ENCODE measurements at places on chromosomes 2 and 18.

DNA sequence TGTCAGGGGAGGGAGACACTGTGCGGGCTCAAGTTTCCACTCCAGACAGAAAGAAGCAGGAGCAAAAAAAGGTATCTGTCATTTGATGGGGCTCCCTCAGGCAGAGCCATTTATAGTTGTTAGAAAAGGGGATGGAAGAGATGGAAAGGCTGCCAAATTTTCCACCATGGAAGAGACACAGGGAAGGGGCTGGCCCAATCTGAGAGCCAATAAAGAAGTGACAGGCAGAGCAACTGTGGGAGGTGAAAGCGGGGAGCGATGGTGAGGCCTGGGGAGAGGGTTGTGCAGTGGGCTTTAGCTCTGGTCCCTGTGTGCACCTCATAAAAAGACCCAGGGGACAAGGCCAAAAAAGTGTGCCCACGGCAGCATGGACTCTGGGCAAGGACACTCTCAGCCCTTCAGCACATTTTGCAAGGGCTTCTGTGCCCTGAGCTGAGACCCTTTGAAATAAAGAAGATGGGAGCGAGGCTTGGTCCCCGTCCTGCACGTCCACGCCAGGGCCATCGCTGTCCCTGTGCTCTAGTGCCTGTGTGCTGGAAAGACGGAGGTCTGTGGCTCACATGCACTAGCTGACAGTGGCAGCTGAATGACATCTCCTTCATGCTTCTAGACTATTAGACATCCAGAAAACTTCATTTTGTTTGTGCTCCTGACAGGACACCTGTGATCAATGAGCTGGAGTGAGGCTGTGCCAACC, 456.7 kb upstream of the HS6ST1 start:
- DNase-seq: no peak

- no peak for DNase-seq
Measured at GRCh38 chr2:240155048-240155744, 14.7 kb upstream of the OTOS start.

DNA sequence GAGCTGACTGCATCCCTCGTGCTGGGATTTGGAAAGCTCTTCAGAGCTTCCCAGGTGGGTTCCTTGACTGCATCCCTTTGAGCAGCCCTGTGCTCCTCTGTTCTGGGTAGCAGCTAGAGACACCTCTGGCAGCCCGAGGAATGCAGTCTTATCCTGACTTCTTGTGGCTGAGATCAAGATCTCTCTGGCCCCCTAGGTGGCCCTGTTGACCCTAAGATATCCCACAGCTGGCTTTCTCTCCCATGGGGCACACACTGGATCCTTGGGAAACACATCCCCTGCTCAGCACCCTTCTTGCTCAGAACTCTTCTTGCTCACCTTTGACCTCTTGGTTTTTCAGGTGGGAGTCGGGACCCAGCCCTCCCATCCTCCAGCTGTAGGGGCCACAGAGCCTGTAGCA, 237.2 kb downstream of the TSN start:
- DNase-seq: no peak

GRCh38 chr2:73979686-73980085, 5.0 kb upstream of the TET3 start:
- DNase-seq: peak; percentile 80

DNA sequence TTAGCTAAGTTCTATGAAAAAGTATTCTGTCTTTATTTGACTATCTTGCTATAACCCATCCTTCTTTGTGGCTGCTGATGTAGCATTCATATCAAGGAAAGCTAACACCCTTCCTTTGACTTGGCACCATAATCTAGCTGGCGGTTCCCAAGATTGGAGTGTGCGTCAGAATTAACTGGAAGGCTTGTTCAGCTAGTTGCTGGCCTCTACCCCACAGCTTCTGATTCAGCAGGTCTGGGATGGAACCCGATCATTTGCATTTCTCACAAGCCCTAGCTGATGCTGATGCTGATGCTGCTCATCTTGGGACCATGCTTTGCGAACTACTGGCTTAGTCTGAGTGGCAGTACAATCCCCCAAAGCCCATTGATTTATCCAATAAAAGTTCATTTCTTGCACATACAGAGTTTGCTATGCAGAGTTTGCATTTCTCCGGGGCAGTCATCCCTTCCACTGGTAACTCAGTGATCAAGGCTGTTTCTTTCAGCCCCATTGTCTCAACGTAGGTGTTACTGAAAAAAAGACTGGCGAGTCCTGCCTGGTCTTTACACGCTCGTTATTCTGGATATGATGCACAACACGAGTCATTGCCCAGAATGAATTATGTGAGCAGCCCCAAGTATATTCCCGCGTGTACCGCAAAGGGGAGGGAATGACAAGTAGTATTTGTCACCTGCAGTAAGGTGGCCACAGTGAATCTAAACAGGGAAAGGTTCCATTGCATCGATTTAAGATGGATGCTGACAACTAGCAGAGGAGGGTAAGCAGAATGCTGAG, 96.5 kb downstream of the ZNF532 start:
- DNase-seq: no peak

DNA sequence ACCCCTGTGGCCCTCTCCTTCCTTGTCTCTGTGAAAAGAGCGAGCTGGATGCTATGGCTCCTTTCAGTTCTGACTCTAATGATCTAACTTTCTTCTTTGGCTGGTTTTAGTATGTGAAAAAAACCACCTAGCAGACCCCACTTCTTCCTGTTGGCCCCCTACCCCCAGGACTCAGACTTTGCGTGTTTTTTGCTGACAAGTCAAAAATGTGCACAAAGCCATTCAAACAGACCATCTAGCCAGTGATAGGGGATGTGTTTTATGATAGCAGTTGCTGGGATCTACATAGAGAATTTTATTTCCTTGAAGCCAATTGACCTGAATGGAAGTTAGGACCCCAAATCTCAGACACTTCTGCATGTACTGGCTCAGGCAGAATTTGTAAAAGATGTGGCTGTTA, 49.1 kb downstream of the MFSD6 start:
- no peak for DNase-seq

- no peak for DNase-seq
Measured at GRCh38 chr18:48910972-48911545, 39.7 kb downstream of the SMAD7 start.

DNA sequence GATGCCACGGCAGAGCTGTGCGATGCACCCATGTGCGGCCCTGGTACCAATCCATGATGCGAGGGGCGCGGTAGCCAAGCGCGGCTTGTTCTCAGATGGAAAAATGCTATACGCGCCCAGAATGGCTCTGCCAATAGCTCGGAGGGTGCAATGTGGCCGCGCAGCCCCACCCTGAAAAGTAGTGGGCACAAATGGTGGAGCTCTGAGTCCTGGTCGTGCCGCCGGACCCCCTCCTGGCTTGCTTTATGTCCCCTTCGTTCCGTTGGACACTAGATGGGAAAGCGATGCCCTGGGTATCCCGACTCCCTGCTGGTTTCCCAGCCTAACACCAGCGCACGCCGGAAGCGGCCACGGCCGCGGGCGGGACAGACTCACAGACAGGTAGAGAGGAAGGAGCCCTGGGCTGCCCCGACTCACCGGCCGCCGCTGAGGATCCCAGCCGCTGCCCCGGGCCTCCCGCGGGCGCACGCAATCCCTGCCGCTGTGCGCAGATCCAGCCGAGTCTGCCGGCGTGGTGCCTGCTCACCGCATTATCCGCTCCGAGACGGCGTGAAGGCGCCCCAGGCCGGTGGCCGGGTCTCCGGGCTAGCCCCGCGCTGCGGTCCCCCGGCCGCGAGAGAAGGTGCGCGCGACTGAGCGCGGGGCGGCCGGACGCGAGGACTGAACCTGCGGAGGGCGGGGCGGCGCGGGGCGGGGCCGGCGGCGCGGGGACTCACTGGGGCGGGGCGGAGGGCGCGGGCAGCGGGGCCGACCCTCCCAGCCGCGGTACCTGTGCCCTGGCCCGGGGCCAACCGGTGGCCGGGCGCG, at the start of gene CDC42EP3:
CDC42EP3 (minus strand) TSS at position 634 of the 807 bp plus-strand sequence. CDS start 25,055 bp downstream, outside the sequence.
- peak; percentile 55 for DNase-seq

GRCh38 chr2:65396348-65397026, 35.9 kb downstream of the SPRED2 start:
- peak; percentile 21 for DNase-seq

DNA sequence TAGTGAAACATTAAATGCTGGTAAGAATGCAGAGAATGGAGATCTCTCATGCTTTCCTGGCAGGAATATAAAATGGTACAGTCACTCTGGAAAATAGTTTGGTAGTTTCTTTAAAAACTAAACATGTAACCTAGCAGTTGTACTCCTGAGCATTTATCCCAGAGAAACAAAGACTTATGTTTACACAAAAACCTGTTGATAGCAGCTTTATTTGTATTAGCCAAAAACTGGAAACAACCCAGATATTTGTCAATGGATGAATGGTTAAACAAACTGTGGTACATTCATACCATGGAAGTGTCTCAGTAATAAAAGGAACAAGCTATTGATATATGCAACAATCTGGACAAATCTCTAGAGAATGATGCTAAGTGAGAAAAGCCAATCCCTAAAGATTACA, 81.7 kb upstream of the CTAGE1 start:
- DNase-seq: no peak

- DNase-seq: no peak
Measured at GRCh38 chr18:80068571-80069272, 34.5 kb downstream of the RBFA start.

DNA sequence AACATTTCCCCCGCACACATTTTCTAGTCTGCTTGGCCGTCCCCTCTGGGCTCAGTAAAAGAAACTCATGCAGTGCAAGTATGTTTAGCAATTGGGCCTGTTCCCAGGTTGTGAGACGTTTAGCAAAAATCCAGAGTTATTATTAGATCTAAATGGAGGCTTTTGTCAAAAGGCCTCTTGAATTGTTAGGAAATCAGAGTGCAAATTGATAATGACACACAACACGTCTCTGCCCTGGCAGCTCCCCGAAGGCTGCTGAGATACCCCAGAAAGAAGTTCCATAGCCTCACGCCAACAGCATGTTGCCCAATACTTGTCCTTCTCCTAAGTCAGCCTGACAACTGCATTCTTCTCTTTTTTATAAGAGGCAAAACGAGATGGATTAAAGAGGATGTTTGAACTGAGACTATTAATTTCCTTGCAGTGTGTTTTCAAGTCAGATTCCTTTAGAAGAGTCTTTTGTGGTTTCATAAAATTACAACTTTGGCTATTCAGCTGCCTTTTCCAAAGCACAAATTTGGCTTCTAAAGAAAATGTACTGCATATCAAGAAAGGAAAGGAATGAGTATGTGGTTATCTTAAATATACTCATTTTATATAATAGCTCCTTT, 202.2 kb downstream of the TRIB2 start:
- DNase-seq: peak; percentile 89

- DNase-seq: no peak
Measured at GRCh38 chr2:1440581-1440980, 27.3 kb downstream of the TPO start.

GRCh38 chr2:178409261-178409660, 41.7 kb downstream of the PRKRA start:
- no peak for DNase-seq

GRCh38 chr2:141888987-141889555, 241.7 kb downstream of the LRP1B start:
- no peak for DNase-seq

DNA sequence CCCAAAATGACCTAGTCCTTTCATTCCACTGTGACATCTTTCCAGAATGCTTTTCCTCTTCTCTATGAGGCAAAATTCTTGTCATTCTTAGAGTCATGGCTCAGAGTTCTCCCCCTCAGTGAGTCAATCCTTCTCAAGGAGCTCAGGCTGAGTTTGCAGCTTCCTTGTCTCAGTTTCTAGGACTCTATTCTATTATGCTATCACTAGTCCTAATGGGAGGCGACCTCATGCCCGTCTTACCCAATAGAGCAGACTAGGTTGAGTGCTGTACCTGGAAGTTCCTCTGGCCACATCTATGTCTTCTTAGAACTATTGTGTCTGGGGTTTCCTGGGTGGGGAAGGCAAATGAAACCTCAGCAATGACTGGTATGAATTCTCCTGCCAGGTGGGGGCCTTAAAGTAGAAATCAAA, 51.5 kb downstream of the HAUS1 start:
- peak; percentile 94 for DNase-seq

DNA sequence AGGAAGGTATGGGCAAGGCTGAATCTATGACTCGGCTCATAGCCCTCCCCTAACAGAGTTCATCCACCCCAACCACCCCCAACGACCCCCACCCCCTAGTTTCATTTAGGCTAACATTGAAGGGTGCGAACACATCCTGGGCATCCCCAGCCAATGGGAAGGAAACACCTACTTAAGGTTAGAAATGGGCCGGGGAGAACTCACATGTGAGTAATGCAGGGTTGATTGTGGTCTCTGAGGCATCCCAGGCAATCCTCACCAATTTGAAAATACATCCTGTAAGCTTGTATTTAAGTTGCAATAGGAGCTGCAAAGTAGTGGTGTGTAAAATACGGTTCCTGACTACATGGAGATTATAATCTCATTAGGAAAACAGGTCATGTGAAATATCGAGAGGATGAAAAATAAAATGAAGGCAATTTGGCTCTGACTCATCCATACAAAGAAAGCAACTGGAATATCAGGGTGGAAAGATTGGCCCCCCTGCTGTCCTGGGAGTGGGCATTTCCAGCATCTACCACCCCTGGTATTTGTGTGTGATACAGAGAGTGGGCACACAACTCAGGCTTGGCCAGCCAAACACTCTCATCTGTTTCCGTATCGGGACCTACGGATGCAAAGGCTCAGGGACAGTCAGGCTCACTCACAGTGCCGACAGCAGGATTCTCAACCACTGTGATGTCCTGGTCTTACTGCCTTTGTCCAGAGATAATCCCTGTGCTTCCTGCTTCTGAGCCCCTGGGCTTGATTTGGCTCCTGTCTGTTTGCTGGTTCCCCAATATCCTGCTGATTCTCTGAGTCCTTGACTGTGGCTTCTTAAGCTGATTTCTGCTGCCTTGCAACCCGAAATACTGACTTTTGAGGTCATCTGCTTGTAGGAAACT, 90.0 kb upstream of the NCKAP5 start:
- DNase-seq: peak; percentile 51

- peak; percentile 58 for DNase-seq
Measured at GRCh38 chr18:75607701-75608100, 180.2 kb upstream of the SMIM21 start.

DNA sequence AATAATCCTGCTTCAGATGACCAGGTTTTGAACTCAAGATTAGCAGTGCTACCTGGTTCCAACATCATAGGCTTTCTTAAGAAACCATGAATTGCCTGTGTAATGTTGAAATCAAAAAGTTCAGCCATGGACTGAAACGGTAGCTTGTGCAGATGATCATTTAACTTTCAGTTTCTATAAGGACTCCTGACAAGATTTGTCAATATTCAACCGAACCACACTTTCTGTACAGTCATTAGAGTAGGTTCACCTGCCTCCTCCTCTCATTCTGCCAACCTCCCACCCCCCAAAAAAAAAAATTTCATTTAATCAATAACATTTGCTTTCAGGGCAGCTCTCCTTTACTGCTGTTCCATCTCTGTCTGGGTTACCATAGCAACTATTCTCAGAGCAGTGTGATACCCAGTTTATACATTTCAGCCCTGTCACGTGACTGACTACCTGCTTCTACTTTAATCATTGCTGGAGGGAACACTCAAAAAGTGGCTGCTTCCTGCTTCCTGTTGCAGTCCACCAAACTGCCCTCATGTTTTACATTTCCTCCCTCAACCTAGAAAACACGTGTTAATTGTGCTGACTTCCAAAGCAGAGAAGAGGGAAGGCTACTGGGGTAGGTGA, 275.5 kb downstream of the SS18 start:
- no peak for DNase-seq

- no peak for DNase-seq
Measured at GRCh38 chr18:8519102-8519501, 90.1 kb upstream of the RAB12 start.

GRCh38 chr2:152627351-152627957, 89.8 kb downstream of the PRPF40A start:
- DNase-seq: peak; percentile 36

GRCh38 chr18:53422896-53423295, 801.6 kb downstream of the MBD2 start:
- no peak for DNase-seq

All from fibroblast of upper back skin (primary cell).